ENCODE measurements at places on chromosomes 5 and 9.

GRCh38 chr9:126205845-126206498, 120.7 kb upstream of the MVB12B start:
- DNase-seq, result no peak

DNA sequence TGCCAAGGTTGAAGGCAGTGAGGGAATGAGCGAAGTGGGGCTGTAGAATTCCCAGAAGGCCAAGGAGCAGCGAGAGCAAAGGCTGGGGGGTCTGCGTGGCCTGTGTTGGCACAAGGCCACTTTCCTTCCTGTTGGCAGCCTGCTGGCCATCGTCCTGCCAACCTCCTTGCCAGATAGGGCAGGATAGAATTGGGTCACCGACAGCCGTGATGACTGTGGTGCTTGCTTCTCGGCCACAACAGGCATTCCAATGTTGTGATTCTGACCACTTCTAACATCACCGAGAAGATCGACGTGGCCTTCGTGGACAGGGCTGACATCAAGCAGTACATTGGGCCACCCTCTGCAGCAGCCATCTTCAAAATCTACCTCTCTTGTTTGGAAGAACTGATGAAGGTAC, 18.9 kb downstream of the TRIP13 start:
- no peak for DNase-seq

DNA sequence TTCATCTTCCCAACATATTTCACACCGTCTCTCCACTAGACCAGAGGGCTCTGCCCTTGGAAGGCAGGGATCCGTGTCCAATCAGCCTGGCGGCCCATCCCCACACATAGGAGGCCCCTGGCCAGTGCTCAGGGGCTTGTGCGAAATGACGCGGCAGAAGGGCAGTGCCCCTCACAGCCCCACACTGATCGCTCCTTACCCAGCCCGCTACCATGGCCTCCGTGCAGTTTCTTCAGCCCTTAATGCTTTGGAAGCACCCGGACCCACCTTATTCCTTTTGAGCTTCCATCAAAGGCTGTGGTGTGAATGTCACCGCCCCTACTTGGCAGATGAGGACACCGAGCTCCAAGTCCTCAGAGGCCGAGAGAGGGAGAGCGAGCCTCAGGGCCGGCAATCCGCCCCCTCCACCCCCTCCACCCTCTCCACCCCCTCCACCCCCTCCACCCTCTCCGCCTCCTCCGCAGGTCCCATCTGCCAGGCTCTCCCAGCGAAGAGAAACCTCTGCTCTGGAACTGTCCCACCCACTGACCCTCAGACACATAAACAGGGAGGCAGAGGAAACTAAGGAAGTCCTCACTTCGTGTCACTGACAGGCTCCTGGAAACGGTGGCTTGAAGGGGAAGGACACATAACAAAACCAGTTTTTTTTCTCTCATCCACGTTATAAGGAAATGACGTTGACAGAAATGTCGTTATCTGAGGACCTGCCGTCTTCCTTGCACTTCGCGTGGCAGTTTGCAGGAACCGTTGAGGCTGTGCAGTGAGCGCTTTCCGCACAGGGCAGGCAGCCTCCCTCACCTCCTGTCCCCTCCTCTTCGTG, 13.9 kb downstream of the QSOX2 start:
- no peak for DNase-seq

GRCh38 chr9:14633148-14633547, 60.1 kb downstream of the ZDHHC21 start:
- DNase-seq, result no peak

GRCh38 chr5:168859471-168859870, 280.3 kb upstream of the PANK3 start:
- DNase-seq, result no peak

DNA sequence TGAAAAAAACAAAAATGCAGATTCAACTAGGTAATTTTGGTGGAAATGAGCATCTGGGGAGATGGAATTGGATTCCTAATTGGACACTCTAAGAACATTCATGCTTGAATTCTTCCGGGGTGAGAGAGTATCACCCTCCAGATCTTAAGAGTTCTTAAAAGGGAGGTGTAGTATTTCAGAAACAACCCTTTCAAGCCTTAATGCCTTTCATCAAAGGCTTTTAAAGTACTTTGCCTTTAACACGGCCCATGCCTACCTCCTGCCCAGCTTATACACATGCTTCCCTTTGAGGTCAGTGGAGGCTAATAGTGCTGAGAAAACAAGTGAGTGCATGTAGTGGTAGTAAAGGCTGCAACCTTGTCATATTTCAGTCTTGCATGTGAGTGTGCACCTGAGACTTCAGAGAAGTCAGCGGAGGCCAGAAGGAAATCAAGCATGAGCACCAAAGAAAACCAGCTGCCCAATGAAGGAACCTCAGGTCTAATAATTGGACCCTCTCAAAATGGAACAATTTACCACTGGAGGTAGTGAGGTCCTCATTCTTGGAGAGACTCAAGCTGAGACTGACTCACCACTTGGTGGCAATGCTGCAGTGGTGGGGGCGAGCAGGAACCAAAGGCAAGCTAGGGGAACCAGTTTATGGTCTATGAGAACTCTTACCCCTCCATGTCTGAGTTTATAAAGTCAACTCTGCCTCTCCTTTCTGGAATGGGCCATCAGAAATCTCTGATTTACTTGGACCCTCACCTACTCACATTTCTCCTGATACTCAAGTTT, 98.4 kb upstream of the GDNF start:
- DNase-seq, result no peak

- peak; percentile 2 for DNase-seq
These were observed 469.9 kb downstream of the ARHGEF28 start for GRCh38 chr5:74095871-74096270.

GRCh38 chr9:108053555-108054061, 564.0 kb upstream of the KLF4 start:
- peak; percentile 57 for DNase-seq

DNA sequence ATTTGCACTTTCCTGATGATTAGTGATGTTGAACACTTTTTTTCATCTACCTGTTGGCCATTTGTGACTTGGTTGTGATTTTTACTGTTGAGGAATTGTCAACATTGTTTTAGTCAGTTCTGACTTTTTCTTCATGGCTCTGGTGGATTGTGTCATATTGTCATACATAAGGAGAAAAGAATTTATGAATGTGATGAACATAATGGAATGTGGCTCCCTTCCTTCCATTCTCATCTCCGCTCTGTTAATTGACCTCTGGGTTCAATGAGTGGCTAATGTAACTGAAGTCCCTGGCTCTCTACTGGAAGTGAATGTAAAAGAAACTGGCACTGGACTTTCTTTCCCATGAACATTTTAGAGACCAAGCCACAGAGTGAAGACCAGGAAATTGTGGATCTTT, 49.2 kb downstream of the KIAA1958 start:
- no peak for DNase-seq

DNA sequence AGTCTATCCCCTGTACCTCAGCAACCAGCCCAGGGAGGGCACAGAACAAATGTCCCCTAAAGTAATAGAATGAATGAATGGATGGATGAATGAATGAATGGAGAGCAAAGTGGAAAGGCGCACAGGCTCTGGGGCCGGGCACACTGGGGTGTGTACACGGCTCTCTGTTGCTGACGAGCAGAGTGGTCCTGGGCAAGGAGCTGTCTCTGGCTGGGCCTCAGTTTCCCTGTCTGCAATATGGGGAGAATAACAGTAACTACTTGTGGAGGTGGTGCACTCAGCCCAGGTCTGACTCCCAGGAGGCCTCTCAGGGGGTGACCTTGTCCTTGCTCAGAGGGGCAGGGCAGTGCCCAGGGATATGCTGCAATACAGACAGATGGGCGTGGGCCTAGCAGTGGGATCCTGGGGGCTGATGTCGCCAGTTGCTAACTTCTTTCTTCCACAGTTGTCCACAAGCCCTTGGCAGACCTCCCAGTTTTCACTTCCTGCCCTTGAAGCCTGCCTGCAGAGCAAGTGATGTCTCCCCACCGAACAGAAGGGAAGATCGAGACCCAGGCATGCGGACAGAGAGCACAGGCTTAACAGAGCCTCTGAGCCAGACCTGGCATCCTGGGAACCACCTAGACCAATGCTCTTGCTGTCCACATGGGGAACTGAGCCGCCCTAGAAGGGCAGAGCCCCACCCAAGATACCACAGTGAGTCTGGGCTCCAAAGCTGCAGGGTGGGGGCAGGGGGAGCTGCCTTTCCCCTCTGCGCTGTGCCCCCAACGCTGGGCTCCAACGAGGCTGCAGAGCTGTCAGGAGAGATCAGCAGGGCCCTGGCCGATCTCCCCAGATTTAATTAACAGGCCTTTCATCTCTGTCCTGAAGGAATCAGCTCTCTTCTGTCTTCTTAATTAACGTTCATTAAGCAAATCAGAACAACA, 13.6 kb upstream of the LAMC3 start:
- no peak for DNase-seq

- DNase-seq, result no peak
These were observed 3.7 kb upstream of the NIPAL4 start for GRCh38 chr5:157456301-157456700.

GRCh38 chr5:169160405-169160901, 140.5 kb downstream of the SLIT3 start:
- DNase-seq, result no peak

- DNase-seq, result no peak
These were observed 369.3 kb upstream of the IRX1 start for GRCh38 chr5:3226196-3226920.

DNA sequence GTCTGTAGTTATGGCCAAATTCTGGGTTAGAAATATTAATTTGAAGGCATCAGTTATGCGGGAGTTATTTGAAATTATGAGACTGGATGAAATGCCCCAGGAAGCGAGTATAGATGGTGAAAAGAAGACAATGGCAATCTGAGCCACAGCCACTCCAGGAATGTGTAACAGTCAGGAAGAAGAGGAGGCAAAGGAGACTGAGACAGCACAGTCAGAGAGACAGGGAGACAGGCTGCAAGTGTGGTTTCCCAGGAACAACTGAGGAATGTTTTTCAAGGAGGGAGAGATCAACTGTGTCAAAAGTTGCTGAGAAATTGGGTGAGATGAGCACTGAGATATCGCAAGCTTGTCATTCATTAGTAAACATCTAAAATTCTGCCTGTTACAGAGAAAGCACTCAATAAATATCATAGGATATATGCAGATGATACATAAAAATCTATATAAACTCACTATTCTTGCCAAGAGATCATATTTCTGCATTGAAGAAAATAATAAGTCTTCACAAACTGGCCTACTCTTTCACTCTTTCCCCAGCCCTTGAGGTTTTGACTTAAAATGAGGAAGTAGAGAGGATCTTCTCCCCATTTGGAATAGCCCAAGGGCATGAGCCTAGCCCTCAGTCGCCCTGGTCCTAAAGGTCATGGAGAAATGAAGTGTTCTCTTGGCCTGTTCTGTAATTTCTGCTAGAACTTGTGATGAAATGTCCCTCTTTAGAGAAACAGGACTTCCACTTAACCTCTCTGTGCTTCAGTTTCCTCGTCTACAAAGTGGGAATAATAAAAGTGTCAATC, 48.5 kb upstream of the RLN1 start:
- no peak for DNase-seq

DNA sequence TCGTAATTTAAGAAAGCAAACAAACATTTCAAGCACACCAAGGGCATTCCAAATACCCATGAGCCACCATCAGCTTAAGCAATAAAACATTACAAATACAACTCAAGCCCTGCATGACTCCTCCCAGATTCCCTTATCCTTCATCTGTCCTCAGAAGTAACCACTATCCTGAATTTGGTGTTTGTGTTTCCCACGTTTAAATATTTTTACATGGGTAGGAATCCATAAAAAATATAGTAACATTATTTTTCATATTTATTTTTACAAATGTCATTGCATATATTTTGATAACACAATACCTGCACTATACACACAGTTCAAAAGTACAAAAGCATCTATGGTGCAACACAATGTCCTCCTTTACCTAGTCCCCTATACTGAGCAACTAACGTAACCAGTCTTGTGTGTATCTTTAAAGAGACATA, 6.4 kb downstream of the PRKAA1 start:
- DNase-seq, result no peak

- DNase-seq, result no peak
These were observed 214.7 kb upstream of the NR4A3 start for GRCh38 chr9:99606957-99607356.

GRCh38 chr5:16505904-16506303, 40.3 kb upstream of the ZNF622 start:
- DNase-seq, result no peak

- no peak for DNase-seq
These were observed 1.6 kb downstream of the FBXW11 start for GRCh38 chr5:172004824-172005237.

GRCh38 chr5:96288845-96289185, 144.2 kb downstream of the PCSK1 start:
- no peak for DNase-seq

- no peak for DNase-seq
These were observed 9.1 kb downstream of the UNC5A start for GRCh38 chr5:176819476-176819875.

DNA sequence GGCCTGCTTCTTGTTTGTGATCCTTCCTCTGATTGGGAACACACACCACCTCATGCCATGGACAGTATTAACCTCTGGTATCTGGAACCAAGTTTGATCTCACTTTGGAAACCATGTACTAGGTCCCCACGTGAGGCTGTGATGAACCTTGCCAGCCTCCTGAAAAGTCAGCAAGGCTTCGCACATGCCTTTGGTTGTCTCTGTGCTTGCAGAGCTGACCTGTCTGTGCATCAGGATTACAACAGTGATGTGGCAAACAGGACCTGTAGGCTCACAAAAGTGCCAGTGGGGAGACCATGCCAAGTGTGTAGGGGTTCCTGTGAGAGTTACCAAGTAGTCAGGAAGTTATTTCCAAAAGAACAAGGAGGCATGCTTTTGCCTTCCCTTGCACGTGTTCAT, 1.4 kb downstream of the ACO1 start:
- no peak for DNase-seq

- no peak for DNase-seq
These were observed 11.3 kb downstream of the C9orf50 start for GRCh38 chr9:129609486-129610212.

DNA sequence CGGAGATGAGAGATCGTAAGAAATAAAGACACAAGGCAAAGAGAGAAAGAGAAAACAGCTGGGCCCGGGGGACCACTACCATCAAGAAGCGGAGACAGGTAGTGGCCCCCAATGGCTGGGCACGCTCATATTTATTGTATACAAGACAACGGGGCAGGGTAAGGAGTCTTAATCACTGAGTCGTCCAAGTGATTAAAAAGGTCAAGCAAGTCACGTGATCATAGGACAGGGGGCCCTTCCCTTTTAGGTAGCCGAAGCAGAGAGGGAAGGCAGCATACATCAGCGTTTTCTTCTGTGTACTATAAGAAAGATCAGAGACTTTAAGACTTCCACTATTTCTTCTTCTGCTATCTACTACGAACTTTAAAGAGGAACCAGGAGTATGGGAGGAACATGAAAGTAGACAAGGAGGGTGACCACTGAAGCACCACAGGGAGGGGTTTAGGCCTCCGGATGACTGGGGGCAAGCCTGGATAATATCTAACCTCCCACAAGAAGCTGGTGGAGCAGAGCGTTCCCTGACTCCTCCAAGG, 24.6 kb upstream of the QSOX2 start:
- DNase-seq, result no peak

Data from AG04450 (cell line).